ENCODE measurements at places on chromosomes 6 and 20.
A peak's percentile ranks its signal among the peaks of the same experiment; 100 is the strongest.

DNA sequence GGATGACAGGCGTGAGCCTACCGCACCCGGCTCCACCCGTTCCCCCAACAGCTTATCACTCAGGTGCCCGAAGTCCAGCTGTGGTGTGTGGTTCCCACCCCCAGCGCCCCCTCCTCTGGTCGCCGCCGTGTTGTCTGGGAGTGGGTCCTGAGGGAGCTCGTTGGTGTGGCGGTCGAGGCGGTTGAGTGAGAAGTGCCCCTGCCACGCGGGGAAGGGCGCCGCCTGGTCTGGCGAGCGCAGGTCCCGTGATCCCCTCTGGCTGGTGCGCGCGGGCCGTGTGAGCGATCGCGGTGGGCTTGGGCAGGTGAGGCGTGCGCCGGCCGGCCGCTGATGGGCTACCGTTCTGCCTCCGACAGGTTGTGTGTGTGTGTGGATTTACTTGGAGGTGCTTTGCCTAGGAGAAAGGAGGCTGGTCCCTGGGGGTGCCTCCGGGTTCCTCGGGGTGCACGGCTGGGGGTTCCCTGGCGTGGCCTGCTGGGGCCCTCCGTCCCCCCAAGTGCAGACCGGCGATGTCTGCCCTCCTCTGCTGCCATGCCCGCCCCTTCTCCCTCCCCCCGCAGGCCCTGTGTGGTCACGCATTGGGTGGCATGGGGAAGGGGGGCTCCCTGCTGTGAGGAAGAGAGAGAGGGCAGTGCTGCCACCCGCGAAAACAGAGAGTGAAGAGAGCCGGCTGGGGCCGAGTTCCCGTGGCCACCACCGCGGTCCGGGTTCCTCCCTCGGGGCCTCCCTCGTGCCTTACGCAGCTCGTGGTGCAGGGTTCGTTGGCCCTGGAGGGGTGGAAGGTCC is 336.0 kb upstream of the DEFB115 start:
- no peak for DNase-seq

DNA sequence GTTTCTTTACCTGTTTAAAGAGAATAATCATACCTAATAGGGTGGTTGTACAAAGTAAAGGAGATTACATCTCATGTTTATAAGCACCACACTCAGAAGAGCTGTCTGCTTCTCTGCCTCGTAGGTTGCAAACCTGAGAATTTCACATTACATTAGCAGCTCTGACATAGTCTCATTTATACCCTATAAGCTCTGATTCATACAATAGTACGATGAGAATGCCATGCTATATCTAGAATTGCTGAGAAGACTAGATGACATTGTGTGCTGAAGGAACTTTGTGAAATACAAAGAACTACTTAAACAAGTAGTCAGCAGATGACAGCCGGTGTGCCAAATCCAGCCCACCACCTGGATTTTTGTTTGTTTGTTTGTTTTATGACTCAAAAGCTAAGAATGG is 121.2 kb downstream of the ADAT2 start:
- DNase-seq: no peak

- DNase-seq: no peak
Measured at GRCh38 chr6:25698631-25699030, 46.6 kb downstream of the SCGN start.

- no peak for DNase-seq
Measured at GRCh38 chr6:170410241-170410640, 103.7 kb downstream of the FAM120B start.

- DNase-seq: no peak
Measured at GRCh38 chr6:115753446-115753845, 307.2 kb downstream of the FRK start.

DNA sequence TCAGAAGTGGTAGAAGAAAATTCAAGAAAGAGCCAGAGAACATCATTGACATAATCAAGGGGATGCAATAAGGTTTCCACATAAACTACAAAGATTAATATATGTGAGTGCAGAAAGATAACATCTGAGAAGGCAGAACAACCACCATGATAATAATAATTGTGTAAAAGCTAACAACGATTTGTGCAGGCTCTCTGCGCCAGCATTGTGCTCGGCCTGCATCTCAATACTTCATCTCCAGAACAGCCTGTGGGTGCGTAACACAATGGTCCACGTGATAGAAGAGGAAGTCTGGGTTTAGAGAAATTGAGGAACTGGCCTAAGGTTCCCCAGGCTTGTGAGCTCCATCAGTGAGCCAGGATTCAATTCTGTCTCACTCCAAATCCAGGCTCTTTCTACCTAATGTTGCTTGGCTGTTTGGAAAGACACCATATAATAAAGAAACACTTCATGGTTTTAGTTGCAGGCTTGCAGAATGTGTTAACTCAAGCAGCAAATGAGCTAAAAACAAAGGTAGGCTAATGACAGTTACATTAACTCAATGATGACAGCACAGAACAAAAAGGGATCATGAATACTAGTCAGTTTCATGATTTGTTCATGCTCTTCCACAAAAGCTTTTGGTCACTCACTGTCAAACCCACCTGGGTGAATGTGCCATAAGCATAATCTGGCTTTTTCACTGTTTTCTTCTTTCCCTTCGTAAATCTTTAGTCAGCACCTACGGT is 71.2 kb downstream of the LY86 start:
- no peak for DNase-seq

DNA sequence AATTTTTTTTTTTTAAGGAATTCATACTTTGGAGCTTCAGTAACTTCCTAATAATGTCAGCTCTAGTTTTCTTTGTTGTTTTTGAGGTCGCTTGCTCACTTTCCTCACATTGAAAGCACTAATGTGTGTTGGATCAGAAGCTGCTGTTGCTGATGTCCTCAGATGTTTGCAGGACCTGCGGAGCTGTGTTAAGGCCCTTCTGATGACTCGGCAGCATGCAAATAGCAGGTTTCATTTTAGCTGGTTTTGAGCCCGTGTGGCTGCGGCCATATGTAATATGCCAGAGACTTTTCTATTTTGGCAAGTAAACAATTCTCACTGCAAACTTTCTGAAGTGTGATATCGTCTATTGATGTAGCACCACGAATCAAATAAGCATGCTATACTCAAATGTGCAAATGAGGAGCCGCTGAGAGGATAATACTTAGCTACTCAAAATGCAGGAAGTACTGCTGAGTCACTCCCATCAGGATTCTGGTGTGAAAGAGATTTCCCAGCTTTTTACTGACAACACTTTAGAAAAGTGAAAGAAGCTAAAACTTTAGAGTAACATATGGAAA is 187.8 kb downstream of the SASH1 start:
- no peak for DNase-seq

GRCh38 chr20:36572701-36573102 is 695 bp upstream of the TGIF2 start:
- peak; percentile 22 for DNase-seq

DNA sequence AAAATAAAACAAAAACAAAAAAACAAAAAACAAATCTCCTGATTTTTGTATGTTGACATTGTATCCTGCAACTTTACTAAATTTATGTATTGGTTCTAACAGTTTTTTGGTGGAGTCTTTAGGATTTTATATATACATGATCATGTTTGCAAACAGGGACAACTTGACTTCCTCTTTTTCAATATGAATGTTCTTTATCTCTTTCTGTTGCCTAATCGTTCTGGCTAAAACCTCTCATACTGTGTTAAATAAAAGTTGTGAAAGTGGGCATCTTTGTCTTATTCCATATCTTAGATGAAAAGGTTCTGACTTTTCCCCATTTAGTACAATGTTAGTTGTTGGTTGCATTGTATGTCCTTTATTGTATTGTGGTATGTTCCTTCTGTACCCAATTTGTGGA is 261.7 kb upstream of the NOX3 start:
- DNase-seq: no peak

- no peak for DNase-seq
Measured at GRCh38 chr20:60254901-60255411, 296.7 kb downstream of the CDH26 start.

DNA sequence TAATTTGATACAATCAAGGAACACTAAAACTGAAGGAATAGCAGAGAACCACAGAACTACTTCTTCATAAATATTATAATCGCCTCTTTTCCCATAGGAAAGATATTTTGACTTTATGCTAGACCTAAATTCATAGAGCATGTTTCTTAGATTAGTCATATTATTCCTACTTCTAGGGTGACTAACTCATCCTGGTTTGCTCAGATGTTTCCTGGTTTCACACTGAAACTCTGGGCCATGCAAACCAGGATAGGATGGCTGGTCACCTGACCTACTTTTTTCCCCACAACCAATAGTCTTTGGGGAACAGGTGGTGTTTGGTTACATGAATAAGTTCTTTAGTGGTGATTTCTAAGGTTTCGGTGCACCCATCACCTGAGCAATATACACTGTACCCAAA is 42.8 kb downstream of the MMS22L start:
- no peak for DNase-seq
